ENCODE measurements at places on chromosomes 12 and 14.

GRCh38 chr14:52241087-52241793 is 26.3 kb upstream of the PTGDR start:
- no peak for DNase-seq

- no peak for DNase-seq
Observed at GRCh38 chr12:116060764-116061163, 216.7 kb downstream of the MED13L start.

DNA sequence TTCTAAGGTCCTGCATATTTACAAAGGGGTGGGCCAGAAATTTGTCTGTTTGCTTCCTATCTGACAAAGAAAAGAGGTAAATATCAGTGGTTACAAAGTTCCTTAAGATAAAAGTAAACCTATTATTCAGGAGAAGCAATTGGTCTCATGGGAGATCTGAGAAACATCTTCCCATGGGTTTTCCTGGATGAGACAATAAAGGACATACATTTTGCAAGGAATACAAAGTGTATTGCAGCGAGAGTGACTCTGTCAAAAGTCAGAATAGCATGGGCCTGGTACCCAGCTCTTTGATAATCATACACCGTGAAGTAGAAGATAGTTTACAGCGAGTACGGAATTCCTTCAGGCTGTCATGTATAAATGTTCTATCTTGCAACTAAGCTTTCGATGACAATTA is 14.2 kb downstream of the LRRK2 start:
- no peak for DNase-seq

GRCh38 chr14:101121508-101122139 is 218.1 kb upstream of the RTL1 start:
- DNase-seq: no peak

DNA sequence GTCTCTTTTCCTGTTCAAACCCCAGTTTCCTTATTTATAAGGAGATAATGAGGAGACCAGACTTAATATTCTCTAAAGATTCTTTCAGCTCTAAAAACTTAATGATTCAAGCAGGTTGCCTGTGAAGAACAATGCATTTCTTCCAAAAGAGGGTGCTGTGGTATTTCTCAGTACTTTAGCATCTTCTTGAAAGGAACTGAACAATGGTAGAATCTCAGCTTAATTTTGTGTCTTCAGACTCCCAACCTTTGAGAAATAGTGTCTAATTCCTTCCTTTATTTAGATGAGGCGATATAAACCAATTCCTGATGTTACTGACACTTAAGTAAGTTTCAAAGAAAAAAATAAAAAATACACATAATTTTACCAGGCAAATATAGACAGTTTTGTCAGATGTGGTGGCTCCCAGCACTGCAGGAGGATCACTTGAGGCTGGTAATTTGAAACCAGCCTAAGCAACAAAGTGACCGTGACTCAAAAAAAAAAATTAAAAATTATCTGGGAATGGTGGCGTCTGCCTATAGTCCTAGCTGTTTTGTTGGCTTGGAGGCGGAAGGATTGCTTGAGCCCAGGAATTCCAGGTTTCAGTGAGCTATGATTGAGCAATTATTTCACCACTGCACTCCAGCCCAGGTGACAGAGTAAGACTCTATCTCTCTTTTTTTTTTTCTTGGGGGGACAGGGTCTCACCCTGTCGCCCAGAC is 76.9 kb upstream of the PSMA6 start:
- peak; percentile 60 for DNase-seq

DNA sequence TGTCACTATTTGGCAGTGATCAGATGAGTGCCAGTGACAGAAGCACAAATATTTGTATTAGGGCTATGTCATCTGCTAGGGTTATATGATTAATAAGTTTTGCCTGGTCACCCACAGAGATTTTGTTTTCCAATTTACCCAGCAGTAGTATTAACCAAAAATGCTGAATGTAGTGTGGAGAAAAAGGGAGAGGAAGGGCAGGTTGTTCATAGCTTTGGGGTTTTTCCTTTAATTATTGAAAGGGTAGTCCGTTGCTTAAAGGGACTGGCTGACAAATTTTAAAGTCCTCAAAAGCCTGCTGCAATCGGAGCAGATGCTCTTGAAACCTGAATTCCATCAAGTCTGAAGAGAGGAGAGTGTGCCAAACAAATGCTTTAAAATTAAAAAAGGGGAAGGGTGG is 237.9 kb upstream of the CCDC196 start:
- no peak for DNase-seq

GRCh38 chr12:76628745-76629144 is 69.2 kb upstream of the OSBPL8 start:
- DNase-seq: no peak

DNA sequence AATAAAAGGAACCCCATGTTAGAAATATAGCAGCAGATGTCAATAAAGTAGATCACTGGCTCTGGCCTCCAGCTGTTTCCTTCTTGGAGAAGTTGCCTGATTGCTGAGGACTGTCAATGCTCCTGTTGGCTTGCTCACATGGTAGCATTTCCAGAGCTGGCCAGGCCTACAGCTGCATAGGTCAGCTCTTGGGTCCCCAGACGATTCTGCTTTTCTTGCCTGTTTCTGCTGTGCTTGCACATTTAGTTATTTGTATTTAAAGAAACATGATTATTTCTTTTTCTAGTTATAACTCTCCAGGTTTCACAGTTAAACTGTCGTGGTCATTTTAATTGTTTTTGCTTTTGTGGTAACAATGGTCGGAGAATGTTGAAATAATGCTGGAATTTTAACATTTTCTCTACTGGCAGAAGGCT is 7.2 kb downstream of the NAV3 start:
- no peak for DNase-seq

- no peak for DNase-seq
Observed at GRCh38 chr12:114131824-114132223, 165.7 kb upstream of the RBM19 start.

DNA sequence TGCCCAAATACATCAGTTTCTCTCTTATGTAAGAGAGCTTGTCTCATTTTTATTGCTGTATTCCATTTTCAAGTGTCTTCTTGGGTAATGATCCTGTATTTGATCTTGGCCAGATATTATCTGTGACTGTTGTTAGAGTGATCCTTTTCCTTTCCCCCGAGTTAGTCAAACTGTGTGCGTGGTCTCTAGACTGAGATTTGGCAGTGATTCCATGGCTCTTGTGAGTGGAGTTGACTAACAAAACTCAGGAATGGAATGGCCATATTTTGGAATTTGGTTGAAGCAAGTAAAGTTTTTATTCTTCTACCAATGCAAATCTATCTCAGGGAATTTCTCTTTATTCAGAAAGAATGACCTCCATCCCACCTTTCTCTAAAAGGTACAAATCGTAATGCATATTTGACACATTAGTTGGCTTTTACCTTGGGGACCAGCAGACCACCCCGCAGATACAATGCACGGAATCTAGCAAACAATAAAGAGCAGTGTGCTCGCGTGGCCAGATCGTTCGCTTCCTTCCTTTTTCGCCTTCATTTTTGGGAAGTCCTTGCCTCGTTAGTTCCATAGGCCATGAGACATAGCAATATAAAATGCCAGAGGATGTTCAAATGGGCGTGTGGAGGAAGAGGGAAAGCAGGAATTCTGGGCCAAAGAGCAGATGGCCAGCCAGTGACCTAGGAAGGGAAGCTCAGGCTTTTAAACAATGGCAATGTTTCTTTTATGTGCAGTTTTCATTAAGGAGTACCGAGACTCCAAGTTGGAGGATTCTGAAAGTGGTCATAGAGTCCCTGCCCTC is 24.4 kb downstream of the ETV6 start:
- DNase-seq: no peak

GRCh38 chr12:50689437-50689836 is 74.5 kb upstream of the ATF1 start:
- no peak for DNase-seq

GRCh38 chr14:72906316-72906715 is 12.4 kb upstream of the DPF3 start:
- DNase-seq: peak; percentile 96

GRCh38 chr14:67411370-67411769 is 595 bp downstream of the PLEK2 start:
- DNase-seq: no peak

- no peak for DNase-seq
Observed at GRCh38 chr14:104805941-104806624, 5.2 kb downstream of the ZBTB42 start.

DNA sequence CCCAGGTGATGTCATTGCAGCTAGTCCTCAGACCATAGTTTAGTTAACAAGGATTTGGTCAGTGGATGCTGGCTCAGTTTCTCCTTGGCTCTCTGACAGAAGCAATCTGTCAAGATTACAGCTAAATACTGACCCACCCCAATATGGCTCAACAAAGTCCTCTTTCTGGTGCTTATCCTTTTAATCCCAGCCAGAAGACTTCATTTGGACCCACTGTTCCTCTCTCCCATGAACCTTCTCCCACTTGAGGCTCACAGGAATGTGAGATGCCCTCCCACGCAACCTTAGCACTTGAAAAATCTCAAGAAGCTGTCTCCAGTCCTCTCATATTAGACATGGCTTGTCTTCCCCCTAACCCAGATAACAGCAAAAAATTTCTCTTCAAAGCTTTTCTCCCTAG is 47.7 kb downstream of the C12orf50 start:
- no peak for DNase-seq

DNA sequence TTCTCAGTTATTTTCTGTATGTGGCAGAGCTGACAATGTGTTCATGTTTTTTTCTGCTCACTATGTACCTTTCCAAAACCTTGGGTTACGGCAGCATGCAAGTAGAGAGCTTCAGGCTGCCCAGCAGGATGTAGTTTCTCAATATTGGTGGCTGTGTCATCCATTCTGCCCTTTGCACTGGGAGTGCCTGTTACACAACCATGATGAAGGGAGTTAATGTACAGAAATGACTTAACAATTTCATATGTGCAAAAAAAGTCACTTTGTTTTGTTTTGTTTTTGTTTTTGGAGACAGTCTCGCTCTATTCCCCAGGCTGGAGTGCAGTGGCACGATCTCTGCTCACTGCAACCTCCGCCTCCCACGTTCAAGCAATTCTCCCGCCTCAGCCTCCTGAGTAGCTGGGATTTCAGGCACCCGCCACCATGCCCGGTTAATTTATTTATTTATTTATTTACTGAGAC is 6.1 kb upstream of the CNIH1 start:
- DNase-seq: no peak

GRCh38 chr12:29132316-29132715 is 16.8 kb upstream of the FAR2 start:
- no peak for DNase-seq

- DNase-seq: no peak
Observed at GRCh38 chr14:75283833-75284563, 5.4 kb downstream of the FOS start.

GRCh38 chr12:94990222-94990621 is 13.3 kb downstream of the NDUFA12 start:
- DNase-seq: no peak

DNA sequence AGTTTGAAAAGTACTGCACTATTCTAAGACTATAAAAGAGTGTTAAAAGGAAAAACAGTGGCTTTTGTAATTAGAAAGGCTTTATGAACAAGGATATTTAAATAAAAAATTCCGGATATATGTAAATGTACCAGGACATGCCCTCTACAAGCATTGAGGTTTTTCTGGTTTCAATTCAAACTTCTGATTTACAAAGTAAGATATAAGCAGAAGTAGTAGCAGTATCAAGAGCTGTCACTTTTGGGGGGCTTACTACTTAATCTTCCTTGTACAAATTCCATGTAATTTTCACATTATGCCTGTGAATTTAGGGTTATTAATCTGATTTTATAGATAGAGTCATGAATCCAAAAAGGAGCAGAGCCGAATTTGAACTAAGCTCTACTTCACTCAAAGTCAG is 170.3 kb upstream of the ATP2B1 start:
- no peak for DNase-seq

- no peak for DNase-seq
Observed at GRCh38 chr12:60259225-60259624, 663.4 kb downstream of the SLC16A7 start.

- DNase-seq: no peak
Observed at GRCh38 chr12:26530461-26530860, 302.5 kb downstream of the ITPR2 start.

GRCh38 chr12:76696186-76696585 is 67.7 kb upstream of the ZDHHC17 start:
- no peak for DNase-seq

- no peak for DNase-seq
Observed at GRCh38 chr12:3747543-3747942, 5.4 kb downstream of the CRACR2A start.

DNA sequence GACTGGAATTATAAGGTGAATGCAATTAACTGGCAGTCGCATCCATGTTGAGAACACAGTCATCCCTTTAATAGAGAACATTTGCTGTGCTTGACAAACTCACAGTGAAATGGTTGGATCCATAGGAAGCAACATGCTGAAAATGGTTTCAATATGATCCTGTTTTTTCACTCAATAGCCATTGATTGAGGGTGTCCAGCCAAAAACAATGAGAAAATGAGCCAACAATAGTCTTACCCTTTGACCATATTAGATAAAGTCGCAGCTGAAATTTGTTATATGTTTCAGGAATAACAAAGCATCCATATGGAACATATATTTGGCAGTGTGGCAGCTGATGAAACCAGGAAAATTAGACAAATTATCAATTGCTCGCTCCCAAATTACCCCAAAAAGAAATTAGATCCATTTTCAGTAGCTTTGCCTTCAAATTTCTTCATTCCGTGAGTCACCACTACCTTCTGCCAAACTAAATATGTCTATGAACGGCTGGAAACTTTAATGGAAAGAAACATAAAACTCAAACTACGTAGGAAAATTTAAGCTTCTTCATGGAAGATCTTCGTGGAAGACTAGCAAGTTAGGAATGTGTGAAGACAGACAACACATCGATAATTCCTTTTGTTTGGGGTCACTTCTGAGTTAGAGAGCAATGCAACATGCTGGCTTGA is 17.4 kb downstream of the IGF1 start:
- no peak for DNase-seq

- DNase-seq: peak; percentile 64
Observed at GRCh38 chr12:103561174-103561573, 25.9 kb upstream of the STAB2 start.

GRCh38 chr14:58501214-58501816 is 73.8 kb downstream of the KIAA0586 start:
- DNase-seq: peak; percentile 56

GRCh38 chr14:101134851-101135433 is 231.4 kb upstream of the RTL1 start:
- no peak for DNase-seq

GRCh38 chr14:67618617-67619063 is 1.1 kb upstream of the ARG2 start:
- DNase-seq: peak; percentile 77

DNA sequence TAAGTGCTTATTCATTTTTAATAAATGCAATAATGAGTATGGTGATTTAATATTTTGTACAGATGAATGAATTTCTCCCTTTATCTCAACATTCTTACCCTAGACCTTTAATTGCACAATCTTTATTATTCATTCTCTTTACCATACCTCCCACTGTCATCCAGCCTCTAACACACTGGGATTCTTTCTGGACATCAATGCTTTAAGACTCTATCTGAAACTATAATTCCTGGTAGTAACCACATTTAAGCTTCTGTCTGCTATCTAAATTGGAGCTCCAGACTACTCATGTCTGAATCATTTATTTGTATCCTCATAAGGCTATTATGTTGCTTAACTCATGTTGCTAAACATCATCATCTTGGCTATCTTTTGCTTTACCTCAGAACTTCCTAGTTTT is 270.2 kb downstream of the ALG10B start:
- DNase-seq: peak; percentile 42

Data from kidney glomerular epithelial cell (primary cell).